ENCODE measurements at places on chromosomes 7 and 10.

- peak; percentile 6 for DNase-seq
Observed at GRCh38 chr7:96414931-96415292, 93.0 kb upstream of the SLC25A13 start.

- DNase-seq, result no peak
Observed at GRCh38 chr7:134505856-134506255, 21.5 kb upstream of the AKR1B10 start.

GRCh38 chr10:24415455-24416125 lies 206.7 kb downstream of the KIAA1217 start:
- DNase-seq, result peak; percentile 37

GRCh38 chr7:70241536-70242175 lies 643.4 kb downstream of the AUTS2 start:
- no peak for DNase-seq

- no peak for DNase-seq
Observed at GRCh38 chr7:75958802-75959543, 35.4 kb downstream of the TMEM120A start.

DNA sequence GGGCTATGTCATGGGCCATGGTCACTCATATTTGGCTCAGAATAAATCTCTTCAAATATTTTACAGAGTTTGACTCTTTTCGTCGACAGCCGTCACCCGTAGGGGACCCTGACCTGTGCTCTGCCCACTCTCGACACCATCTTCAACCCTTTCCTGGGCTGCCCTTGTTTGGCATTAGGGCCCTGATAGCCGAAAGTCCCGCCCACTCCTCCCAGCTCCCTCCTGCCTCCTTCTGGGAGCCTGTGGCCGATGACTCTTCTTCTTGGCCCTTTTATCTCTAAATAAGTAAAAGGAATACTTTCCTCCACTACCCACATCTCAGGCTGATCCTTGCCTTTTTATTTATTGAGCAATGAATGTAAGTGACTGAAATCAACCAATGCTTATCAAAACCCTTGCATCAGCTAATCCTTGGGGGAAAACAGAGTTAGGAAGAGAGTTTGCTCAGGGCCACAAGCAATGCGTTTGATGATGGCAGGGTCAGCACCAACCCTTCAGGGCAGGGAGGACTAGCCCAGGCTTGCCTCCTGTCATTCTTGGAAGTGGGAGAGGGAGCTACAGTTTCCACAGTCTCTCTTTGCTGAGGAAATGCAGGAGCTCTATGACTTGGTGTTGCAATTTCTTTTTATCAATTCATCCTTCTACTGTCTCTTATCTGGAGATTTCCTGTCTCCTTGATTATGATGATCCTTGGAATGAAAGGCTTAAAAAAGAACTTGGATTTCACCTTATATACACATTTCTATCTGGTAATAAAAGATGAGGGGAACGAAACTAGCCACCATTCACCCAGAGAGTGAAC lies 218.2 kb upstream of the PODXL start:
- DNase-seq, result no peak

DNA sequence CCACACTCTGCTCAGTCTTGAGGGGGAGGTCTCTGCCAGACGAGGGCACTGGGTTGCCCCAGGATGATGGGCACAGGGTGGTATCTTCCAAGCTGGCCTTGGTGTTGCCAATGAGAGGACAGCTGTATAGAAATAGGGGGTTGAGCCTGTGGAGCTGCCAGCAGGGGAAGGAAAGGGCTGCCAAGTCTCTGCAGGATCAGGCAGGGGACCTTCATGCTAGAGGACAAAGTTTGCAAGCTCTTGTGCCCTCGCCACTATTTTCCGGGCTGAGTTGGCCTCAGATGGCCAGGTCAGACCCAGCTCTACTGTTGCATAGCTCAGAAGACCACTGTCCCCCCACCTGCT lies 68.7 kb downstream of the ARHGAP22 start:
- DNase-seq, result no peak

- no peak for DNase-seq
Observed at GRCh38 chr10:132162021-132162531, 24.7 kb upstream of the DPYSL4 start.

- no peak for DNase-seq
Observed at GRCh38 chr10:116120688-116121455, 152.1 kb downstream of the GFRA1 start.

DNA sequence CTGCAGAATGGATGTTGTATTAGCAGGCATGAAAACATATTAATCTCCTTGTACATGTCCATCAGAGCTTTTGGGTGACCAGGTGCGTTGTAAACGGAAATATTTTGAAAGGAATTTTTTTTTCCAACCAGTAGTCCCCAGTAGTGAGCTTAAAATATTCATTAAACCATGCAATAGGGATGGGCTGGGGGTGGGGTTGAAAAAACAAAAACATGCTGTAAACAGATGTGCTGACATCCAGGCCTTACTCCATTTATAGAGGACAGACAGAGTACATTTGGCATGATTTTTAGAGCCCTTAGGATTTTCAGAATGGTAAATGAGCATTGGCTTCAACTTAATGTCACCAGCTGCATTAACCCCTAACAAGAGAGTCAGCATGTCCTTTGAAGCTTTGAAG lies 50.2 kb downstream of the PTPN12 start:
- no peak for DNase-seq

GRCh38 chr10:51985336-51985735 lies 285.9 kb upstream of the CSTF2T start:
- DNase-seq, result no peak

GRCh38 chr10:131431533-131431932 lies 120.0 kb upstream of the TCERG1L start:
- DNase-seq, result no peak

DNA sequence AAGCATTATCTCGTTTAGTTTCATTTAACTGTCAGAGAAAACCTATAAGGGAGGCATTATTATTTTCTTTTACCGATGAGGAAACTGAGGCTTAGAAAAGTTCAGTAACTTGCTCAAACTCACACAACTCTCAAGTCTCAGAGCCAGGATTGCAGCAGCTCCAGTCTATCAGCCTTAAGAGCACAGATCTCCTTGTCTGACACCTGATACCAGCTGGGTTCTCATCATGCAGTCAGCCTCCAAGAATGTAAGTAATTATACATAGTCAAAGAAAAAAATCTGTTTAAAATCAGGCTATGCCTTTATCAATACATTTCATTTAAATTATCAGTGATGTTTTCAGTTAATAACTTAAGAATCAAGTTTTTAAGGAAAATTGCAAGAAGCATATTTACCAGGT lies 236.6 kb upstream of the TCF7L2 start:
- DNase-seq, result peak; percentile 23

DNA sequence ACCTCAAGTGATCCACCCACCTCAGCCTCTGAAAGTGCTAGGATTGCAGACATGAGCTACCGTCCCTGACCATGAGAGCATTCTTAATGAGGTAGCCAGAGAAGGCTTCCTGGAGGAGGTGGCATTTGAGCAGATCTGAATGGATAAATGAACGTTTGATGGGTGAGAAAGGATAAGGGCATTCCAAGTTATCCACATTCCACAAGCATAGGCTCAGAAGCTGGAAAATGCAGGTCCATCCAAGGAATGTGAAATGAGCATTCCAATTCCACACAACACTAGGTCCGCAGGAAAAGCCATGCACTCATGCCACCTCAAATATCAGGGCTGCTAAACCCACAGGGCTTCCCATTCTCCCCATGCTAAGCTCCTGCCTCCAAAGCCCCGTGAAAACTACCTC lies 17.0 kb downstream of the TMEM130 start:
- peak; percentile 75 for DNase-seq

- no peak for DNase-seq
Observed at GRCh38 chr7:134553976-134554375, 5.1 kb downstream of the AKR1B15 start.

- no peak for DNase-seq
Observed at GRCh38 chr10:84230359-84230758, 5.0 kb upstream of the LRIT2 start.

DNA sequence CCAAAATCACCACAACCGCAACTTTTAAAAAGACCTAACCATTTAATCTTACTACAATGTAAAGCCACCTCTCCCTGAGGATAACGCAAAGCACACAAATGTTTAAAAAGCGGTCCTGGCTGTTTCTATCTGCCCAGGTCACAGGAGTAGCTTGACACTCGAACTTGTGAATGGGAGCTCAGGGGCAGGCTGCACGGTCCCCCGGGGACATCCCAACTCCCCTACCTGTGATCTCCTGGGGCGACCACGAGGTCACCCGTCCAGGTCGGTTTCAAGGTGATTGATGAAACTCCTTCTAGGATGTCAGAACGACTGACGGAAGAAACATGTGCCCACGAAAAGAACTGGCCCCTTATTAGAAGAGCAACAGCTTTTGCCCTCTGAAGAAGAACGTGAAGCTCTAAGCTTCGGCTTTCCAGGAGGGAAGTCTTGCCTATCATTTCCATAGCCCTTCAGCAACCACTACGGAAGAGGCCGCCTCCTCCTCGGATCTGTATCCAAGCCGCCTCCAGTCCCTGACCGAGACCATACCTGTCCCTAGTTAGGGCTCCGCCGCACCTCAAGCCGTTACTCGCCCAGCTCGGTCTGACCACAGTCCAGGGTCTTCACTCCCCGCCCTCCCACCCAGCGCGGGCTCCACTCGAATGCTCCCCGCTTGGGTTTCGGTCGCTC lies 459 bp downstream of the CYCS start:
- DNase-seq, result no peak

DNA sequence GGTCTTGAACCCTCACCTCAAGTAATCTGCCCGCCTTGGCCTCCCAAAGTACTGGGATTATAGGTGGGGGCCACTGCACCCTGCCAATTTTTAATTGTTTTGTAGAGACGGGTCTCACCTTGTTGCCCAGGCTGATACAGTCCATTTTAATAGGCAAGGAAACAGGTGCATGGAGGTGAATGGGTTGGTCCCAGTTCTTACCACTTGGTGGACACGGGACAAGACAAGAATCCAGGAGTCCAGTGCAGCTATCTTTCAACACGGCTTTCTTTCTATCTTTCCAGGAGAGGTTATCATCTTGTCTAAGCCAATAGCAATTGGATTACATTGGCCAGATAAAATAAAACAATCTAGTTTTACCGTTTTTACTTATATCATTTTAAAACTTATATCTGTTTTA lies 23.8 kb downstream of the TCF7L2 start:
- no peak for DNase-seq

GRCh38 chr10:126463286-126463685 lies 75.0 kb upstream of the ADAM12 start:
- DNase-seq, result no peak

- DNase-seq, result no peak
Observed at GRCh38 chr10:16566202-16566805, 44.6 kb upstream of the C1QL3 start.

GRCh38 chr10:70376436-70377378 lies 5.7 kb downstream of the LRRC20 start:
- peak; percentile 39 for DNase-seq

DNA sequence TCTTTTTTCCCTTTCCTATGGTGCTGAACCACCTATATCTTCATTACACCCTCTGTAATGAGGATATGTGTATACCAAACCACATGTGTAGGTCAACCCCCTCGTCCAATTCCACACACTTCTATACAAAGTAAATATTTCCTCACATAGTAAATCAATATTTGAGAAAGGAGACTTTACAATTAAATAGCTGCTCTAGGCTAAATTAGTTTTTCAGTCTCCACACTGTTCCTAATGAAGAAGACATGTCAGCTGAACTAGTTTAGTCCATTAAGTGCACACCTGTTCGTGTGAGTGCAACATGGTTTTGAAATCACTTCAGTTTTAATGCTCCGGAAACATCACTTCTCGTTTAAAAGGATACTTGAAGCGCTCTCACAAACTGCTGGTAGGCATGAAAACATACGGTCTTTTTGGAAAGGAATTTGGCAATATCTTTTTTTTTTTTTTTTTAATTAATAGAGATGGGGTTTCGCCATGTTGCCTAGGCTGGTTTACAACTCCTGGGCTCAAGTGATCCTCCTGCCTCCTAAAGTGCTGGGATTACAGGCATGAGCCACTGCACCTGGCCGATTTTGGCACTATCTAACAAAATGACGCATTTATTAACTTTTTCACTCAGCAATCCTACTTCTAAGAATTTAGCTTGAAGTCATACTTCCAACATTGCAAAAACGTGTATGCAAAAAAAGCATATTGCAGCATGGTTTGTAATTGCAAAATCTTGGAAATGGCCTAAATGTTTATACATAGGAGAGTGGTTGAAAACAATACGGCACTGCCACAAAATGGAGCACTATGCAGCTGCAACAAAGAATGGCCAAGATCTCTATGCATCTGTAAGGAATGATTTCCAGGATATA lies 2.1 kb upstream of the XRCC2 start:
- DNase-seq, result no peak

DNA sequence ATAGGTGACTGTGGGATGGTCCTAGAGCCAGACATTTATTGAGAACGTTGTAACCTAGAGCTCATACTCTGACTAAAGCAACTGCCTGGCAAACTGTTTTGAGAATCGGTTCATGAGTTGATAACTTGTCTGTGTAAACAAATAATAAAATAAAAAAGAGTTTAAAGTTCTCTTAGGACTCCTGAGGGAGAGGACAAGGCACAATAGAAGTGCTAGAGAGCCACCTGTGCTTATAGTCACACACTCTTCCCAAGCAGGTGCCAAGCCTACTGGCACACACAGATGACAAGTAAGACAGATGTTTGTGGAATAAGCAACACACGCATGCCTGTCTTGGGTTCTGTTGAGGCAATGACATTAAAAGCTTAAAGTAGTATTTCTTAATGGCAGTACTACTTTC lies 7.9 kb downstream of the EDRF1 start:
- no peak for DNase-seq

- DNase-seq, result no peak
Observed at GRCh38 chr10:47245731-47246350, 54.2 kb upstream of the GDF10 start.

DNA sequence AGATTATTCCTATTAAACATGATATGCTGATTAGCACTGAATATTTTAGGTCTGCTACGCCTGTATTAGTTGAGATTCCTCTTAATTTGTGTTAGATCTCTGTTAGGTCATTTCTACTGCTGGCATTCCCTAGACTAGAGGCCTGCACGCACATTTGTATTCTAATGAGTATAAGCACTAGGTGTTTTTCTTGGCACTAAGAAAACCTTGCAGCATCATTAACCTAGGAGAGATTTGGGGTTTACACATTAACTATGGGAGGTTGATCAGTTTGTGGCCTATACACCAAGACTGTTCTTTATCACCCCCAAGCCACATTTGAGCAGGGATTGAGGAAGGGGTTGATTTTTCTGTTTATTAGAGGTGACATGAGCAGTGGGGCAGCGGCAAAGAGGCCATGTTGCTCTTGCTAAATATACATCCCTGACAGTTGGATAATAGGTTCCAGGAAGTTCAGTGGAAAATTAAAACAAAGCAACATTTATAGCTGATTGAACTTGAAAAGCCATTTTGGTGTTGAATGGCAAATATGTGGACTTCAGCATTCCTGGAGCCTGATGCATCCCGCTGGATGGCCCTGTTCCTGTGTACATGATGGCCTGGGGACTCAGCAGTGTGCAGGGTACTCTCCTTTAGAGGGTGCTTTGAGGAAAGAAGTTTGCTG lies 65.2 kb downstream of the GBF1 start:
- DNase-seq, result peak; percentile 75

DNA sequence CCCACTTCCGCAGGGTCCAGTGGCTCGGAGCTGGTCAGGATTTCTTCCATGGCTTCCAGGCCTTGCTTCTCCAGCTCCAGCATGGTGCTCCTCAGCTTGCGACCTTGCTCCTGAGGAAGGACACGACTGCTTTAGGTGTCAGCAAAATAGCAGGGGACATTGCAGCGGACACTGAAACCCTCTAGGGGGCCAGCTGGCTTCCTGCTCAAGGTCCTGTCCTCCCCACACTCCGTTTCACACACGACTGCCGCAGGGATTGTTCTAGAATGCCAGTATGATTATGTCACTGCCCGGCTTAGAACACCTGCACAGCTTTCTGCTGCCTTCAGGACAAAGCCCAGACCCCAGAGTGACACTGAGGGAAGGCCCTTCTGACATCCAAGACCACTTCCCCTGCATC lies 65.6 kb downstream of the SCRN1 start:
- DNase-seq, result no peak

Data from fibroblast of skin of right quadriceps (primary cell).